ENCODE measurements at places on chromosomes 7 and 10.

- no peak for ATAC-seq
Observed at GRCh38 chr10:85993840-85994507, 372.6 kb downstream of the GRID1 start.

GRCh38 chr10:72260976-72261783 is 12.5 kb upstream of the DDIT4 start:
- peak; percentile 73 for ATAC-seq

GRCh38 chr10:59878915-59879314 is 27.4 kb downstream of the CCDC6 start:
- ATAC-seq = no peak

- ATAC-seq = no peak
Observed at GRCh38 chr7:968205-969105, 6.9 kb downstream of the COX19 start.

DNA sequence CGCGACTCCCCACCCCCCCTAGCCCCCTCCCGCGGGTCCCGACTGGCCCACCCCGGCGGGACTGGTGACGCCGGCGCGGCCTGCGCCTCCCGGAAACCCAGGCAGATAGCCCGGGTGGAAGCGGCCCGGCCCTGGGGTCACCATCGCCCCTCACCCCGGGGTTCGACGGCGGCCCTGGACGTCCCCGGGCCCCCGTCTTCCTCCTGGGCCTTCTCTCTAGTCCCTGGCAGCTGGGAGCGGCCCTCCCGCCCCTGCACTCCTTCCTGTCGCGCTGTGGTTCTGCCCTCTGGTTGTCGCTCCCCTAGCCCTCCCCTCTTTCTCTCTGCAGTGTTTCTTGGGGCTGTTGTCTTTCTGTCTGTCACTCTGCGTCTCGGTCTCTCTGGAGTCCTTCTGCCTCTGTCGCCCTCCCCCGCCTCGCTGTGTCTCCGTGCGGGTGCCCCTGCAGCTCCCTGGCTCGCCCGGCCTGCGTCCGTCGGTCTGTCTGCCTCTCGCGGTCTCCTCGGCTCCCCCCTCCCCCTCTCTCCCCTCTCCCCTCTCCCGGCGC is 90.5 kb upstream of the PAX2 start:
- peak; percentile 14 for ATAC-seq

- no peak for ATAC-seq
Observed at GRCh38 chr10:62018131-62018911, 116.8 kb downstream of the ARID5B start.

DNA sequence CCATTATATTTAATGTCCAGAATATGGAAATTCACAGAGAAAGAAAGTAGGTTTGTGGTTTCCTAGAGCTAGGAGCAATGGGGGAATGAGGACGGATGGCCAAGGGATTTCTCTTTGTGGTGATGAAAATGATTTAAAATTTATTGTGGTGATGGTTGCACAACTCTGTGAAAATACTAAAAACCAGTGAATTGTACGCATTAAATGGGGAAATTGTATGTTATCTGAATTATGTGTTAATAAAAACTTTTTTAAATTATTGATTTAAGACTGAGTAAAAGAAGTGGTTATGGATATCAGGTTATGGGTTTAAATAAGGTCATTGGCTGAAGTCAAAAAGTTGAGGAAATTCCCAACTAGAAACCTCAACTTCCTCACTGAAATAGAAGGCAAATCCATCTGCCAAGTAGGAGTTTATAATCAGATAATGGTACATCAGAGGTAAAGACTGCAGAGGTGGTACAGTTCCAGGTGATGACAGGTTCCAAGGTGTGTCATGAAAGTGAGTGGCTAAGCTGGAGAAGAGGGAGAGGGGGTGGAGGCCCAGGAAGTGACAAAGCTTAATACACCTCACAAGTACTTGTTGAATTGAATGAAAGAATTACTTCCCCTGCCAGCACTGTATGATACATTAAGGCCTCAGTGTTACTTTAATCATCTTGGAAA is 68.9 kb upstream of the CCDC71L start:
- ATAC-seq = peak; percentile 87

- ATAC-seq = peak; percentile 95
Observed at GRCh38 chr10:11218395-11218794, 200.7 kb downstream of the CELF2 start.

DNA sequence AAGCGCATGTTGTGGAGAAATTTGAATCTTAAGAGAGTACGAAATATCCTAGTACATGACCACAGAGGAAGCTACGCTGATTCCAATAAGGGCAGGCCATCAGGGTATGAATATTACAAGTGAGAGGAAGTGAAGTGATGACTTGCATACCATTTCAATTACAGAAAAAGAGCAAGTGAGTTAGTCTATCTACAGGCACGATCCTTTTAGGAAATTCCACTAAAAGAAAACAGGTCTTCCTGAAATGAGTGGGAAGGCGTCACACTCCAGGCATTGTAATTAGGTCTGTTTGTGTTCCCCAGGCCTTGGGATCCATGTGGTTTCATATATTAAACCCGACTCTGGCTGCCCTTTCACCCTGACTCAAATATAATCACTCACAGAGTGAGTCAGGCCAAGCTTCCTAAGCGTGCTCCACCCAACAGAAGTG is 152.5 kb downstream of the SEMA3A start:
- no peak for ATAC-seq

- ATAC-seq = peak; percentile 55
Observed at GRCh38 chr7:27173511-27173955, 587 bp downstream of the HOXA10 start.

- ATAC-seq = no peak
Observed at GRCh38 chr7:36653663-36654355, 70.5 kb downstream of the AOAH start.

DNA sequence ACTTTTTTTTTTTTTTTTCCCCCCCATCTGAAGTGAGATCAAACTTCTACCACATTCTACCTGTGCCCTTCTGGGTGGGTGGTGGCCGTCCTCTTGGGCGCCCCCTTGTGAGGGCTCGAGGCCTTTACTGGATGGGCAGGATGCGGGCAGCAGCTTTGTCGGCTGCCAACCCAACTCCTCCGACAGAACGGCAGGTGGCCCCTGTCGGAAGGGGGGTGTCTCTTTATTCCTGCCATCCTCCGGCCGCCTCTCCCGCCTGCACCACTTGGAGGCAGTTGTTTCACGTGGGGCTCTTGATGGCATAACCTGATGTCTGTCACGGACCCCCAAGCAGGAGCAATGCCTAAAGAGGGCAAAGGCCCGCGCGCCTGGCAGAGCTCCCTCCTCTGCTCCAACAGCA is 31.0 kb downstream of the AMZ1 start:
- ATAC-seq = no peak

- ATAC-seq = no peak
Observed at GRCh38 chr7:15749631-15750030, 63.1 kb upstream of the MEOX2 start.

- ATAC-seq = no peak
Observed at GRCh38 chr7:92682330-92682729, 92.1 kb upstream of the FAM133B start.

- ATAC-seq = no peak
Observed at GRCh38 chr7:142812437-142813215, 41.9 kb downstream of the PRSS2 start.

GRCh38 chr10:34715511-34716187 is 99.4 kb downstream of the PARD3 start:
- no peak for ATAC-seq

DNA sequence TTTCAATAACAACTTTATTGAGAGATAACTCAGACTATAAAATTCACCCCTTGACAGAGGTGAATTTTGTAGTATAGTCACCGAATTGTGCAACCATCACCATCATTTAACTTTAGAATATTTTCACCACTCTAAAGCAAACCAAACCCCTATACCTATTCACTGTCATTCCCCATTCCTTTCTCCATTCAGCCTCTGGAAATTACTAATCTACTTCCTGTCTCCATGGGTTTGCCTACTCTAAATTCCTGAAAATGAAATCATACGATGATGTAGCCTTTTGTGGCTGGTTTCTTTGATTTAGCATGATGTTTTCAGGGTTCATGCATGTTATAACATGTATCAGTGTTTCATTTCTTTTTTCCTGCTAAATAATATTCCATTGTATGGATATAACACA is 15.6 kb upstream of the LMTK2 start:
- no peak for ATAC-seq

DNA sequence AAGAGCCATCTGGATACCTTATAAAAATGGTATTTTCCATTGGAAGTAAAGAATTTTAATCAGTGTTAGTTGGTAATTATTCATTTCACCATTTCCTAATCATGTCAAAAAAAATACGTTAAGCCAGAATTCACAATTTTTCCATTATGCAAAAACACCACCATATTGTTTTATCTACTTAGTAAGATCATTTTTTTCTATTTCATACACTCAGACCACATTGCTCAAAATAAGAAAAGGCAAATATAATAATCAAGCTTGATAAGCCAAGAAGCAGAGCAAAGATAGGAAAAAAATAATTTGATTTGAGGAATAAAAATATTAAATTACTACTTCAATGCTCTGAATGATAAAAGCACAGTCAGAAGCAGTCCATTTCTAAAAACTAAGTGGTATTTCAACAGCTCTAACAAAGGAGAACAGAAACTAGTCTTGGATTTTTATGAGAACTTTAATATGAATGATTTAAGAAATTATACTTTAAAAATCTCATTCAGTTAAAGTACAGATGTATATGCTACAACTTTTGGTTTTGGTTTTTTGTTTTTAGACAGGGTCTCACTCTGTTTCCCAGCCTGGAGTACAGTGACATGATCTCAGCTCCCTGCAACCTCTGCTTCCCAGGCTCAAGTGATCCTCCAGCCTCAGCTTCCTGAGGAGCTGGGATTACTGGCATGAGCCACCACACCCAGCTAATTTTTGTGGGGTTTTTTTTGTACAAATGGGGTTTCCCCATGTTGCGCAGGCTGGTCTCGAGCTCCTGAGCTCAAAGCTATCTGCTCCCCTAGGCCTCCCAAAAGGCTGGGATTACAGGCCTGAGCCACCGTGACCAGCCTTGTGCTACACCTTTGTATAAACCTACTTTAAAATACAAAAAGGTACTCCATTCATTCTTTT is 46.6 kb downstream of the LRRN3 start:
- ATAC-seq = peak; percentile 58
